ENCODE measurements at places on chromosomes 1 and 21. TPM values are rescaled to one million over a fixed set of nuclear protein-coding genes. Genes with fewer than 3 reads are reported as not detected.

The INKA2 gene
- 17.9 TPM for total RNA-seq

The BRDT gene
- total RNA-seq, result not detected

The EDN2 gene
- total RNA-seq, result not detected

The MPL gene
- 0.40 TPM for total RNA-seq

The ARHGEF16 gene
- total RNA-seq, result 20.6 TPM

The TMEM81 gene
- total RNA-seq, result 2.8 TPM

The RYR2 gene
- 0.49 TPM for total RNA-seq

The OR2L8 gene
- total RNA-seq, result 0.53 TPM

The ARHGAP29 gene
- total RNA-seq, result 67.2 TPM

The USP25 gene
- 95.2 TPM for total RNA-seq

- no peak for DNase-seq
These were observed 5.6 kb downstream of the RORC start for GRCh38 chr1:151825751-151826660.

DNA sequence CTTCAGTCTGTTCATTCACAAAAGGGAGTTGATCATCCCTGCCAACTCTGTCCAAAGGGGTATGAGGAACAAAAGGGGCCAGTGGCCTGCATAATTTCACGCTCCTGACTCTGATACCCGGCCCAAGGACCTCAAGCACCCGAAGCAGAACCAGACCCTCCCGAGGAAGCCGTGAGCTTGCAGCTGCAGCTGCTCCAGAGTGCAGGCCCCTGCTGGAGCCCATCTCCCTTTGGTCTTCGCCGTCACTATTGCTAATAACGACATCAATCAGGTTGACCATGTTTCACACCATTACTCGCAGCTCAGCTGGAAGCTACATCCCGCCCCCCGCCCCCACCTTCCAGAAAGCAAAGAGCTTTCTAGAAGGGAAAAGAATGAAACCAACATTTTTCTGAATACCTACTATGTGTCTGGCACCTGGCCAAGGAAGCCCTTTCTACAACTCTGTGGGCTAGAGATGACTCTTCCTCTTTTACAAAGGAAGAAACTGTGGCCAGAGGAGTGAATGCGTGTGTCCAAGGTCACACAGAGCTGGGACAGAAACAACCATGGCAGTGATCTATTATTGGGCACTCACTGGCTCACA, 5.5 kb downstream of the NKAIN1 start:
- DNase-seq, result no peak

- peak; percentile 56 for DNase-seq
These were observed 4.8 kb downstream of the MX2 start for GRCh38 chr21:41366522-41367151.

- no peak for DNase-seq
These were observed 9.9 kb downstream of the OTUD3 start for GRCh38 chr1:19892129-19892528.

- DNase-seq, result no peak
These were observed 47.1 kb downstream of the EXTL2 start for GRCh38 chr1:100847361-100848082.

GRCh38 chr1:16155537-16156410, at the start of gene EPHA2:
Gene EPHA2 (minus strand): TSS chr1:16156069. CDS start chr1:16155932, 137 bp downstream.
- peak; percentile 94 for DNase-seq

DNA sequence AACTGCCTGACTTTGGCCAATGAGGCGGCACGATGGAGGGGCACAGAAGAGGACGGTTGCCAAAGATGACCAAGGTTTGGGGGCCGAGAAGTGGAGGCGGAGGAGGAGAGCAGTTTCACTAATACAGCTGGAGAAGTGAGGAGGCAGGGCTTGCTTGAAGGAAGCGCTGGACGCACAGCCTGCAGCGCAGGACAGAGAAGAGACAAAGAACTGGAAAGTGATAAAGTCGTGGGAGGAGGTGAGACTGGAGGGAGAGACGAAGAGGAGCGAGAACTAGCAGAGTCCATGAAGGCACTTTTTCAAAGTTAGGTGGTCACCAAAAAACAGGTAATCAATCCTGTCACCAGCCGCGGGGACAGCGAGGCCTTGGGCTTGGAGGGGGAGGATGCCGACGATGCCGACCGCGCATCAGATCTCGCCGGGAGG, 771 bp downstream of the PACC1 start:
- no peak for DNase-seq

DNA sequence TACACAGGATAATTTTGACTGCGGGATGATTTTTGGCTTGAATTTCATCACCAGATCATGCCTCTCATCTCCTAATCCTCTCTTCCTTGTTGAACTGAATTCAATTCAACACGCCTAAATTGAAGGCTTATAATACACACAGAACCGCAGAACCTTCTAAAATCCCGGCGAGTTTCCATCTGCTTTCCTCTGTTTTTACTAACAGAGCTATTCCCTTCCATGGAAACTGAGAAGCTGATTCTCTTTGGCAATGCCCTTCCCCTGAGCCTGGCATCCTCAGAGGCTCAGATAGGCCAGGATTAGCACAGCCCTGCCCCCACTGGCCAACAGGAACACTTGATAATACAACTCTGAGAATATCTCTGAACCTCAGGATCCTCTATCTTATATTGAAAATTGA, 130.2 kb downstream of the CAPN8 start:
- no peak for DNase-seq

DNA sequence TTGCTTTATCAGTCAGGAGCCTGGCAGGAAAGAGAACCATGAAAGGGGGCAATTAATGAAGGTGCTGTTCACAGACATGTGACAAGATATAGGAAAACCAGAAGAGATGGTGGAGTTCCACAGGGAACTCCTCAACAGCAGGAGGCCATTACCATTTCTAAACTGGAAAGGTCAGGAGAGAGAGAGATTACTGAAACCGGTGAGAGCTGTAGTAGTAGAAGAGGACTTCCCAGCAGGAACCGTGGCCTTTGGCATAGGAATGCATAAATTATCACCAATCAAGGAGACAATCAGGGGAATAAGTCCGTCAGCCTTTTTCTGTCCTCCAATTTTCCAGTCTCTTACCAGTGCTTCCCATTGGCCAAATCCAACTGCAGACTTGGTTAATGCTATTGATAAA, 23.0 kb upstream of the ABCD3 start:
- DNase-seq, result no peak

- DNase-seq, result no peak
These were observed 16.5 kb downstream of the ACOT11 start for GRCh38 chr1:54564312-54565112.

GRCh38 chr1:183419399-183419798, 1.2 kb upstream of the NMNAT2 start:
- DNase-seq, result no peak

GRCh38 chr1:17719874-17720273, 35.3 kb upstream of the ACTL8 start:
- no peak for DNase-seq

DNA sequence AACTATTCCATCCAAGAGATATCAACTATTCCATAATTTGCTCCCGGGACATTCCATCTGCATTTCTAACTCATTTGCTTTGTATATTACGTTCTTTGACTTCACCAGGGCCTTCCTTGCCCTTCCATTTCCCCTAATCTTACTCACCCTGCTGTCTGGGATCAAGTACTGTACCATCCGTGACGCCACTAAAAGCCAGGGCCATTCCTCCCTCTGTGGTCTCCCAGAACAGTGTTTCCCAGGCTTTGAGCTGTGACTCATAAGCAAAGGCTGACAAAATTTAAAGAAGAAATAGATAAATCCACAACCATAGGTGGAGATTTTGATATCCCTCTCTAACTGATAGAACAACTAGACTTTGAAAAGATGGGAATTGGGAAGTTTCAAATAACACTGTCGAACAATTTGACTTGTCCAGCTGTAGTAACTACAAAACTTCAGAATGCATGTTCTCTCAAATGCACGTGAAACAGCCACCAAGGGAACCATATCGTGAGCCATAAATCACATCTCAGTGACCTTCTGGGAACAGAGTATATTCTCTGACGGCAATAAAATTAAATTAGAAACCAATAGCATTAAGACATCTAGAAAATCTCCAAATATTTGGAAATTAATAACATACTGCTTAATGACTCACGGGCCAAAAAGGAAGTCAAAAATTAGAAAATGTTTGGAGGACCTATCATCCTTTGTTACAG, 501.0 kb downstream of the SETD4 start:
- DNase-seq, result no peak

GRCh38 chr21:24395320-24395923, 1211.9 kb downstream of the MRPL39 start:
- DNase-seq, result no peak

DNA sequence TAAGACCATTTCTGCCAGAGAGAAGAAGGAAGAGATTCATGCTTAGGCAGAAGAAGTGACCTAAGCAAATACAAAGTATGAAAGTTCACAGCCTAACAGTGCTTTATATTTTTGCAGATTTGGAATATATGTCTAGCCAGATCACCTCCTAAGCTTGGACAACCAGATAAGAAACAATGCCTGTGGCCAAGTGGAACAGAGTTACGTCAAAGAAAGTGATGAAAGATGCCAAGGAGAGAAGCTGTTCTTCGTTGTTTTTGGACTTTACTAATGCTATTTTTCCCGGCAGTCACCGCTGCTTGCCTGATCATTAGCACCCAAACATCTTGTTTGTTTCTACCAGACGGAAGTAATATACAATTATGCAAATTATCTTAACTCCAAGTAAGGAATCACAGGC, 489.2 kb upstream of the C1orf87 start:
- DNase-seq, result no peak

DNA sequence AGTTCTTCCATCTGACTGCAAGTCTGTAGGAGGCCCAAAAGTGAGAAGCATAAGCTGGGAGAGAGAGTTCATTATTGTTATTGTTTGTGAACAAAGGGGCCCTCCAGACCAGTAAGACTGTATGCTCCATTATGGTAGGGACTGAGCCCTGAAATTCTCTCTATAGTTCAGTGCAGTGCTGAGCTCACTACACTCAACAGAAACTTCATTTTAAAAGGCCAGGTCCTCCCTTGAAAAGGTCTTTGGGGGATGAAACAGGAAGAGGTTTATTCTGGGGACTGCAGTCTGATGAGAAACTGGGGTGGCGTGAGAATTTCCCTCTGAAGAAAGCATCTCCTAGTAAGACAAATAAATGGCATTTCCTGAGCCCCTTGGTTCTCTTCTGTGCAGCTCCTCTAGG, 5.5 kb upstream of the GATAD2B start:
- no peak for DNase-seq

DNA sequence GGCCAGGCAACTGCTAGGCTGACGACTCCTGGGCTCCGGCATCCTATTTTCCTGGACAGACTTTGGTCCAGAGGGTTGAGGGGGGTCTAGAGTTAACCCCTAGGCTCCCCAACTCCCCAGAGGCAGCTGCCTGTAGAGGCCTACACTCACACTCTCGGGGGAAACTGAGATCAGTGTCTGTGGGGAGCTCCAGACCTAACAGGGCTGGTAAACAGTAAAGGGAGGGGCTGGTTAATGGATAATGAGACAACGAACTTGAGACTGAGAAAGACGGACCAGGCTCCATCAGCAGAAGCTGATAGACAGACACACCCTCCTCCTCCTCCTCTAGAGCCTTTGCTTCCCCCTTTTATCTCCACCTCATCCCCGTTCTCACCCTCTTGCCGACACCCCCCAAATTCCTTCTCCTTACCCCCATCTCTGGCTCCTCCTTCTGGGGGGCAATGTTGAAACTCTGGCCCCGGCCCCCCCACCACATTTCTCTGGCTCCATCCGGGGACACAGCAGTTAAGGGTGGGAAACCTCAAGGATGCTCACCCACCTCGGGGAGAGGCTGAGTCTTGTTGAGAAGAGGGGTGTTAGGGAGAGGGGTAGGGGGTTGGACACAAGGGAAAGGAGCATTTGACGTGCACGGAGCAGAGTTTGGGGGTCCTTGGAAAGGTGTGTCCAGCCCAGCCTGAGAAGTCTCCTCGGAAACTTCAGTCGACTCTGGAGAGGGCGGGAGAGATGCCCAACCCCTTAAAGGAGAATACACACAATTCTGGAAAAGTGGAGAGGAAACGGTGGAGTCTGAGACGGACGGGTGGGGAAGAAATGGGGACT, at the start of gene MTMR11:
TSS of gene MTMR11 (minus strand) at position 710 of the 822 bp plus-strand sequence. CDS start at position 478, 232 bp downstream.
- no peak for DNase-seq

- no peak for DNase-seq
These were observed 120.8 kb downstream of the LMO4 start for GRCh38 chr1:87449348-87449963.

DNA sequence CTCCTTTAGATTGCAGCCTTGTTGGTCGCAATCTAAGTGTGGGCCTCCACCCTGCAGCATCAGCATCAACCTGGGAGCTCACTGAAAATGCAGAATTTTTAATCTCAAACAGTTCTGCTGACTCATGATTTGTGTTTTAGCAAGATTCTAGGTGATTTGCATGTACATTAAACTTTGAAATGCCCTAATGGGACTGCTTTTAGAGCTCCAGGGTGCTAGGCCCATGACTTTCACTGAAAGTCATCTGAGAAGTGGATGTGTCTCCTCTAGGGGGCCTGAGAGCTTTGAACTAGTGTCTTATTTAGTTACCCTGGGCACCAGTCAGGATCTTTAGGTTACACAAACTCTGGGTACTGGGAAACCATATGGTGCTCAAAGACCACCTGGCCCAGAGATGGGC, 9.0 kb downstream of the TRIM67 start:
- DNase-seq, result no peak

GRCh38 chr1:167695147-167695546, 26.6 kb upstream of the MPZL1 start:
- no peak for DNase-seq

GRCh38 chr21:17786071-17786850, 32.9 kb downstream of the C21orf91 start:
- no peak for DNase-seq

DNA sequence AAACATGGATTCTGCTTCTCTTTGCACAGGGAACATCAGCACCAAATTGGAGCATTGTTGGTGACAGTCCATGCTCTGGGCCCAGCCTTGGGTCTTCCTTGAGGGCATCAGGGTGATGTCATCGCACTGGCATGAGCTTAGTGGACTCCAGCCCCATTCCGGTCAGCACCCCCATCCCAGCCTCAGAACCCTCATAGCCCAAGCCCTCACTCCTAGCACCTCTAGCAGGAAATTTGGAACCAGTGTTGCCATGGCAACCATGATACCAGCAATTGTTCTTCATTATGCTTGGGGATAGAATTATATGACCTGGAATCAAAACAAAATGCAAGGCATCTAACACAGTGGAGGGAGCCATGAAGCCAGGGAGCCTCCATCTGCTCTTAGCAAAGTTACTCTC, 83.1 kb downstream of the VWA5B1 start:
- DNase-seq, result no peak

DNA sequence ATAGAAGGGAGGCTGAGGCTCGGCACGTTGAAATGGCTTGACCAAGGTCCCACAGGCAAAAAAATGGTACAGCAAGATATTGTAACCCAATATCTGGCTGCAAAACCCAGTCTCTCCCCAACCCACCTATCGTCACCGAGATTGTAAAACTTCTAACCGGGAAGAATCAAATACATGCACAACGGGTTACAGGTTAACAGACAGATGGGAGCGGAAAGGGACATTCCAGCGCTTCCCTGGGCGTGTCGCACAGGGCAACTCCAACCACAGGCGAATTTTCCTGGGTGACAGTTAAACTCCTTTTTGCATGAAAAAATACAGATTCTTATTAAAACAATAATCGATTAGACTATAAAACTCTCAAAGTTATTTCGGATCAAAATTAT, 31.8 kb upstream of the JUN start:
- no peak for DNase-seq

GRCh38 chr1:178046591-178047270, 47.2 kb upstream of the RASAL2 start:
- DNase-seq, result no peak

All from sciatic nerve (tissue), 2 donors.